ENCODE measurements at places on chromosomes 4 and X.

DNA sequence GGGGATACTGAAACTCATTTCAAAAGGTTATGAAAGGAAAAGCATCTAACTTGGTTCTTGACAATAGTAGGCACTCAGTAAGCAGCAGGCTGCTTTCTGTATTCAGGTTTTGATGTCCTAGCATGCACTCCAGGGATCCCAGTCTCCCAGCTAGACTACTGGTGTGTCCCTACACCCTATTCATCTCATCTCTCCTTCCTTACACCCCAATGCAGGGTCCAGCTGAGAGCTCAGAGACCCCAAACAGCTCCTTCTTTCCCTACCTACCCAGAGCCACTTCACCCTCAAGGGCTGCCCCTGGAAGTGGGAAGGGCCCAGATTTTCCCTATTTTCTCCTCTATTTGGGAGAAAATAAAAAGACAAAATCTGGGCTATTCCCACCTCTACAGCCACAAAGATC, 1.6 kb upstream of the EFNB1 start:
- no peak for DNase-seq

DNA sequence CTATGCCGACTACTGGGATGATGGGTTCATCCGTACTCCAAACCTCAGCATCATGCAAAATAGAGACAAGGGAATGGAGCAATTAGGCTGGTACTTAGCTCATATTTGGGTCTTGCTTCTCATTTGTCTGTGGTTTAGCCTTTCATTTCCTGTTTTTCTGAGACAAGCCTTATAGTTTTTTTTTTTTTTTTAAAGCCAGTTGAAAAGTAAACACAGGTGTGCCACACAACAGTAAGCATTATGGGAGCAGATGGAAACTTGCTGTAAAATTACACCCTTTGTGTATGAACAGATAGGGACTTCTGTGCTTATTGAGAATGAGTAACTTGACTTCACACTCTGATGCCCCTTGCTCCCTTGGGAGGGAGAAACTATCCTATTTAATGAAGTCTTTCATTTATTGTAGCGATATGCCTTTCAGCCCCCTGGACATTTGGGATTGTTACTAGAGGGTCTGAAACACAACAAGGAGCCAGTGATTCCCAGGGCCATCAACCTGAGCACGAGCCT, 13.7 kb downstream of the RASSF6 start:
- no peak for DNase-seq

DNA sequence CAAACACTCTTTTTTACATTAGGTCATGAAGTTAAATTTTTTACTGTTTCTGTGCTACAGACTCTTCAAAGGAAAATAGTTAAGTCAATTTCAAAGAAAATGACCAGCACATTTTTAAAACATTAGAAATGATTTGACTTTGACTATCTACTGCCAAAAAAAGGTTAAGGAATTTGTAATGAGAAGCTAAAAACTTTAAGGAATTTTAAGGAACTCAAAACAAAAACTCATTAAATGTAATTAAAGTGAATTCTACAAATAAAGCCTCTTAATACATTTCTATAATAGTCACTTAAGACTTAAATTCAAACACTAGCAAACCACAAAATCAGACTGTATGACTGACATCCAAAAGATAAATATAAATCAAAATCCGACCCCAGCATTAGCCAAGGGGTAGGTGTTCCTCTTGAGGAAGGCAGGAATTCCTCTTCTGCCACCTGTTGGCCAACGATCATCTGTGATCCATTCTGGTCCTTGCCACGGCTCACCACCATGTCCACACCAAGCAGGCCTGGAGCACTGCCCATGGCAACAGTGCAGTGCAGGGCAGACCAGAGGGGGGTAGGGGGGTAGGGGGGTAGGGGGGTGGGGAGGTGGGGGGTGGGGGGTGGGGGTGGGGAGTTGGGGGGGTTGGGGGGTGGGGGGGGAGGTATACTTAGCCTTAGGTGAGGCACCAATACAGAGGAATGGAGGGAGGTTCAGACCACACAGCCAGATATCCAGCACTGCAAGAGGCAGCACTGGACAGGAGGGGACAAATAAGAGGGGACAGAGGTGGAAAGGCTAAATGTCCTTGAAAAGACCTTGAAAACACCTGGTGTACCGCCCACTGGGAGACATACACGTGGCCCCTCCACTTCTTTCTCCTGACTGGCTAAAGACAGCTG, 287.4 kb downstream of the CHIC1 start:
- DNase-seq: no peak

GRCh38 chrX:118495958-118496762, 545 bp downstream of the DOCK11 start:
- DNase-seq: no peak

DNA sequence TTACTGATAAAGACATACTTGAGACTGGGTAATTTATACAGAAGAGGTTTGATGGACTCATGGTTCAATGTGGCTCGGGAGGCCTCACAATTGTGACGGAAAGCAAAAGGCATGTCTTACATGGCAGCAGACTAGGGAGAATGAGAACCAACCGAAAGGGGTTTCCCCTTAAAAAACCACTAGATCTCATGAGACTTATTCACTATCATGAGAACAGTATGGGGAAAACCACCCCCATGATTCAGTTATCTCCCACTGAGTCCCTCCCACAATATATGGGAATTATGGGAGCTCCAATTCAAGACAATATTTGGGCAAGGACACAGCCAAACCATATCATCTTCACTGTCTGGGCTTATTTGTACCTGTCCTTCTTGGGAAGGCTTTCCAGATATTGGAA, 22.8 kb upstream of the MUC7 start:
- DNase-seq: no peak
